Ascending aorta (tissue), 2 donors: ENCODE measurements at places on chromosomes 4 and X. TPM values are rescaled to one million over a fixed set of nuclear protein-coding genes. Genes with fewer than 3 reads are reported as not detected.

Gene TMEM150C
- 5.4 TPM for total RNA-seq

Gene FATE1
- not detected for total RNA-seq

Gene AWAT2
- total RNA-seq: not detected

Gene XG
- 1.3 TPM for total RNA-seq

Gene FAM9C
- total RNA-seq: not detected

DNA sequence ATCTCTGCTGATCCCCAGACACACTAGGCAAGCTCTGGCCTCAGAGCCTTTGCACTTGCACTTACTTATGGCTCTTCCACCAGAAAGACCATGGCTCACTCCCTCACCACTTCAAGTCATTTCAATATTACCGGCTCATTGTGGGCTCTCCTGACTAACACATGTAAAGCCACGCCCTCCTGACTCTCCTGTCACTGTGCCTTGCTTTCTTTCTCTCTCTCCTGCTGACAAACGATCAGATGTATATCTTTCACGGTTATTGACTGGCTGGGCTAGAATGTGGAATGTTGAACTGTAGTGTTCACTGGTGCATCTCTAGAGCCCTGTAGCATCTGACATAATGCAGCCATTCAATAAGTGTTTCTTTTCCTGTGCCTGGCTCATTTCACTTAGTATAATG is 425.1 kb downstream of the RAB28 start:
- no peak for DNase-seq

GRCh38 chr4:179071131-179071530 is 1628.9 kb upstream of the AGA start:
- DNase-seq: no peak

GRCh38 chrX:27884654-27885053 is 76.9 kb downstream of the MAGEB10 start:
- no peak for DNase-seq

DNA sequence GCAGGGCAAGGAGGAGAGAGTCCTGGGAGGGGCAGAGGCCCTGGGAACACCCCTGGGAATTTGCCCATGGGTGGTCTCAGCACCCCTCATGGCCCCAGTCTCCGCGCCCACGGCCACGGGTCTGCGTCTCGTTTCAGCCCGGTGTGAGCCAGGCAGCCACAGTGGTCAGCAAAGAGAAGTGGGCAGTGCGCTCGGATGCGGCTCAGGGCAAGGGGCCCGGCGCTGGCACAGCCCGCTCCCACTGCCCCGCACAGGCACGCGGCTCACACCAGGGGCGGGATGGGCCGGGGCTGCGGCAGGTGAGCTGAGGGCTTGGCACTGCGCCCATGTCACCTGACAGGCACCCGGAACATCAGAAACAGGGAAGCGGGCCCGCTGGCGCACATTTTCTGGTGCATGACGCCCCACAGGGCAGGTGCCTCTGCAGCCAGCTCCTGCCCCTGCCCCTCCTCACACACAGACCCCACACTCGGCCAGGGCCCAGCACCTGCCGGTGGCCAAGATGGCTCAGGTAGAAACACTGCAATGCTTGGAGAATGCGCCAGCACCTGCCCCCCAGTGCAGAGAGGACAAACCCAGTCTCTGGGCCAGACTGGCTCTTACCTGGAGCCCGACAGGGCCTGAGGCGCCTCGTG is 41.9 kb upstream of the MXD4 start:
- no peak for DNase-seq
